Neuronal stem cell (in vitro differentiated cells): ENCODE measurements at places on chromosomes 7 and 10.

DNA sequence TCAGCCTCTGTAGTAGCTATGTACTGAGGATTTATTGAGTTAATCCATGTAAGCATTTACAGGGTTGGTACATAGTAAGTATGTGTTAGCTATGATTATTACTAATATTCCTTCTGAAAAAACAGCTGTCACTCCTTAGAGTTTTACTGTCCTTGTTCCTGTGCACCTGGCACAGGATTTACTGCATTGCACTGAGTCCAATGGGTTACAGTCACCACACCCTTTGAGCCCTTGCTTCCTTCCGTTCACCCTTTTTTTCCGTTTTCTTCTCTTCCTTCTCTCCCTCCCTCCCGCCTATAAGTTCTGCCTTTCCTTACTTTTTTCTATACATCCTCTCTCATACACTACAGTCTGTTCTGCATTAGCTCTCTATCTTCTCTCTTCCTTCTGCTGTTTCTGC, 12.5 kb upstream of the CDK6 start:
- no peak for DNase-seq

- DNase-seq, result no peak
Measured at GRCh38 chr10:110273474-110273873, 31.2 kb downstream of the SMNDC1 start.

- DNase-seq, result no peak
Measured at GRCh38 chr10:33252324-33252723, 82.1 kb downstream of the NRP1 start.

DNA sequence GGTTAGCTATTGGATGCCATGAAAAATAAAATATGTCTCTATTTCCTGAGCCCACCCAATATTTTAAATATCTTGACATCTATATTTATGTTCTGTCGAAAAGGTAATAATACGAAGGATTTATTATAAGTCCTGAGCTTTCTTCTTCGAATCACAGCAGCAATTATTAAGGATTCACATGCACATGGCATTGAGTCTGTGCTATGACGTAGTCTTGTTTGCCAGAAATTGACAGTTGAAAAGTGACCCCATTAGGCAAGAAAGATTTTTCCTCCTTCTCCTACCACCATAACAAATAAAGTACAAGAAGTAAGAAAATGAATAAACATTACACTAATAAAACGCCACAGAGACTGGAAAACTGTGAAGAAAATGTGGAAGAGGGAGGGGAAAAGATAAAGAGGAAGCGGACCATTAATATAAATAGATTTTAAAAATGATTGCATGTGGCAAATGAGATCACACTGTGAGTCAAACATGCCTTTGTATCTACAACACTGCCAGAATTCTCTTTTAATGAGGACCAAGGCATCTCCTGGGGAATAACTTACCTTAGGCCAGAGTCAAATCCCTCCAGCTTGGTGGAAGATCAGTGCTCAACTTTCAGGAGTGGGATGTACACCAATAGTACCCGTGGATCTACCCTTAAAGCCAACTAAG, 21.6 kb downstream of the FZD1 start:
- no peak for DNase-seq

DNA sequence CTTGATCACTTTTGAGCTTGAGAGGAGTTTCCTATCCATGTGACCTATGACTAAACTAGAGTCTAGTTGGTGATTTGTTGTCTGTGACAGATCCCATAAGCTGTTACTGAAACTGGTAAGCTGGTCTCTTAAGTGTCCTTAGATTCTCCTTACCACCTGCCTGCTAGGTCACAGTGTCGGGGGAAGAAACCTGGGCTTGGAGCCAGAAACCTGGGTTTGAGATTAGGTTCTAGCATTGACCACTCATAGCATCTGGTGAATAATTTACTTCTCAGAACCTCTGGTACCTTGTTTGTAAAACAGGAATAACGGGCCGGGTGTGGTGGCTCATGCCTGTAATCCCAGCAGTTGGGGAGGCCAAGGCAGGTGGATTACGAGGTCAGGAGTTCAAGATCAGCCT, 21.8 kb upstream of the ITPRID1 start:
- DNase-seq, result no peak

DNA sequence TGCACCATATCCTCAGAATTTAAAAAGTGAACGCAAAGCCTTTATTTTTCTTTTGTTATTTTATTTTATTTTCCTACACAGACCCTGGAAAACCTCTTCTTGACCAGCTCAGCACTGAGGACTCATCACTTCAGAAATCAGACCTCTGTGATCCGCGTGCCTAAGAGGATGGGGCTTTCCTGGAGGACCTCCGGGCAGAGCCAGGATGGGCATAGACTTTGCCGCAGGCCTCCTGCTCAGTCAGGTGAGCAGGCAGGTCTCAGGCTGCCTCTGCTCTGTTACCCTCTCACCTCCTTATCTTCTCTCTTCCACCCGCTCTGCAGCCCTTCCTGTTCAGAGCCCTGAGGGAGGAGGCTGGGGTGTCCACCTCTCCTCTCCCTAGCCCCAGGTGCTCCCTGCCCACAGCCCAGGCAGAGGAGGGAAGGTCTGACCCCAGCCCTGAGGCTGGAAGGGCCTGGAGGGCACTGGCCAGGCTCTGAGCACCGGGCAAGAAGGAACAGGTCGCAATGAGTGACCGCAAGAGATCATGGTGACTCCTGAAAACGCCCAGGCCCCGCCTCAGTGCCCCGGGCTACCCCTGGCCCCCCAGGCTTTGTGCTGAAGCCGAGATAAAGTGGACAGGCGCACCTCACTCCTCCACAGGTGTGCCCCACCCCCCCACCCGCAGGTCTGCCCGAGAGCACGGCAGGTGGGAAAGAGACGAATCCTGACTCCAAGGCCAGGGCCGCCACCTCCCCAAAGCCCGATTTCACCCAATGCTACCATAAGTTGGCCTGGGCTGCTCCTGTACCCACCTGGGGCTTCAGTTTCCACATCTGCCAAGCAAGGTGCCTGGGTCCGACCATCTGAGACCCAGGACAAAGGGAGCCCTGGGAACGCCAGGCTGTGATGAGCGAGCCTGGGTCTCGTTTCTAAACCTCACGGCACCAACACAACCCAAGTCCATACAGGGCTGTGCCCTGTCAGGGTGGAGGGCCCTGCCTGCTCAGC, 2.8 kb downstream of the CALML5 start:
- DNase-seq, result no peak

- no peak for DNase-seq
Measured at GRCh38 chr7:75880242-75880641, 1.4 kb downstream of the RHBDD2 start.

GRCh38 chr7:105650382-105650970, 69.2 kb upstream of the EFCAB10 start:
- no peak for DNase-seq

DNA sequence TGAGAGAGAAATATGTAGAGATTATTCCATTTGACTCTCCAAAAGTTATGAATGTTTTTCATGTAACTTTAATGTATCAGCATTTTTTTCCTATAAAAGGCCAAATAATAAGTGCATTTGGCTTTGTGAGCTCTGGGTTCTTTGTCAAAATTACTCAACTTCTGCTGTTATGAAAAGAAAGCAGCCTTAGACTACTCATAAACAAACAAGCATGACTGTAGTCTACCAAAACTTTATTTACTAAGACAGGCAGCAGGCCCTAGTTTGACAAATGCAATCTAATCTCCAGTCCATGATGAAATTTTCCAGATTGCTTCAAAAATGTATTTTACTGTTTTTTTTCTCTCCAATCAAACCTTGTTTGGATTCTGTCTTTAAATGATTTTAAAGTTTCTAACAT, 46.3 kb downstream of the MRPL32 start:
- DNase-seq, result no peak

GRCh38 chr10:66642217-66642616, 283.6 kb upstream of the LRRTM3 start:
- DNase-seq, result no peak

DNA sequence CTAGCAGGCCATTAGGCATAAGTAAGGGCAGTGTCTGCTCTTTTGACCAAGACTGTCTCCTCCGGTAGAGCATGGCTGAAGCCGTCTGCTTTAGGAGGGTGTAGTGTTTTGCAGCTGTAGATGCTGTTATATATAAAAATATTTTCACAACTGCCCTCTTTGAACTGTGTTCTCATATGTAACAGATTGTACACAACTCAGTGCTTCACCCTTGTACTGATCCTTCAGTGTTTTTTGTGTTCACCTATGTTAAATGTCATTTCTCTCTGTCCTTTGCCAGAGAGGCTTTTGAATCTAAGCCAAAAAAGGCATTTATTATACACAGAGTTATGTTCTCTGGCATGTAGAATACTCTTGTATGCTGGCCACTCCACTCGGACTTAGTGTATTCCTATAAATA, 135.5 kb downstream of the BICC1 start:
- DNase-seq, result no peak

DNA sequence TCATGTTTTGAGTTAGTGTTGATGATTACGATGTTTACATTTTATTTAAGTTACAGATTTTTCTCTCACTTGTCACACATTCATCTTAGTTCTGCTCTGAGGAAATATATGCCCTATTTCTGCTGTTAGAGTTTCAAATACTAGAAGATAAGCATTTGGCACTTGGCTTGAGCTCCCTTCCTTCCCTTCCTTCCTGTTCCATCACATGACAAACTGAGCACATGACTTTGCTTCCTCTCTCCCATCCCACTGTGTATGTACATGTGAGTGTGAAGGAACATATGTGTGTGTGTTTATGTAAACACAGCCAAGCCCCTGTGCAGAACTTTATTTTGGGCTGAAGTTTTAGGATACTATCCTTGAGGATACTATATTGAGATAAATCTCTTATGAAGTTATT, 795.9 kb upstream of the IGFBP3 start:
- no peak for DNase-seq

- DNase-seq, result no peak
Measured at GRCh38 chr7:133859871-133860450, 267.2 kb upstream of the LRGUK start.

- no peak for DNase-seq
Measured at GRCh38 chr7:2980401-2981102, 63.1 kb downstream of the CARD11 start.

GRCh38 chr7:36291387-36292316, 98.0 kb upstream of the ANLN start:
- peak; percentile 80 for DNase-seq

DNA sequence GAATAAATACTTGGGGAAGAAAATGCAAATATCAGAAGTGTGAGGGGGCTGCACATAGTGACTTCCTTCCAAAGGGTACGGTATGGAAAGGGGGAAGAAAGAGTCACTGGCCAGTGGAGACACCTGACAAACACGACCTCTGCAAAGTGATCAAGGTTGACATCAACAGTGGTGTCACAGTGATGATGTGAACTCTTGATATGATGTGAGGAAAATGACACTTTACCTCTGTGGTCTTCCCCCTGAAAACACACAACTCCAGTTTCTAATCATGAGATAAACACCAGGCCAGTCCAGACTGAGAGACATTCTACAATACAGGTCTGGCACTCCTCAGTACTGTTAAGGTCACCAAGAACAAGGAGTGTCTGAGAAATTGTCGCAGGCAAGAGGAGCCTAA, 169.7 kb downstream of the BUB3 start:
- no peak for DNase-seq

DNA sequence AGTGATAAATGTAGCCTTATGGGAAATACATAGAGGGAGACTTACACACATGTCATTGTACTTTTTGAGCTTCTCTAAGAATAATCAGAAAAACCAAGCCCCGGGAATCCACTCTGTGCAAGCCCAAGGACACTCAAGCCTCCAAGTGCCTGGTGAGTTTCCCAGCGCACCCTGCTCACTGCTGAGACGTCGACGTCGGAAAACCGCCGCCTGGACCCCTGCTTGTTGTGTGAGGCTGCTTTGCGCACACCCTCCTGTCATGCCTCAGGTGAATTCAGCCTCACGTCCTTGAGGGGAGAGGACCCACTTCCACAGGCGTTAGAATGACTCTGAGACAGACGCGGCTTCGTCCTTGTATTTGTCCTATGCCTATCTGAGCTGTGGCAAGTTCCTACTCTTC, 368.4 kb upstream of the AKR1E2 start:
- DNase-seq, result no peak

GRCh38 chr10:45319702-45320101, 4.3 kb upstream of the OR13A1 start:
- DNase-seq, result no peak

DNA sequence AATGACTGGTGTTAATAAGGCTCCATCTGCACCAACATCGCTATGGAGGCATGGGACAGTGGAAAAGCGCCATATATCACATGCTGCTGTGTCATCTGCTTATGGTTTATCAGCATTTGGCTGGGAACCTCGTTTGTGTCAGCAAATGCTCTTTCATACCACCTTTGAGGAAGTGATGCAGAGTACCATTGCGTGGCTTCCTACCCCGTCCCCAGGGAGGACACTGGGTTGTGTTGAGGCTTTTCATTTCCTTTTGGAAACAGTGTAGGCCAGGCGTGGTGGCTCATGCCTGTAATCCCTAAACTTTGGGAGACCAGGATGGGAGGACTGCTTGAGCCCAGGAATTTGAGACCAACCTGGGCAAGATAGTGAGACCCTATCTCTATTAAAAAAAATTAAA, 6.8 kb downstream of the TACR2 start:
- no peak for DNase-seq

DNA sequence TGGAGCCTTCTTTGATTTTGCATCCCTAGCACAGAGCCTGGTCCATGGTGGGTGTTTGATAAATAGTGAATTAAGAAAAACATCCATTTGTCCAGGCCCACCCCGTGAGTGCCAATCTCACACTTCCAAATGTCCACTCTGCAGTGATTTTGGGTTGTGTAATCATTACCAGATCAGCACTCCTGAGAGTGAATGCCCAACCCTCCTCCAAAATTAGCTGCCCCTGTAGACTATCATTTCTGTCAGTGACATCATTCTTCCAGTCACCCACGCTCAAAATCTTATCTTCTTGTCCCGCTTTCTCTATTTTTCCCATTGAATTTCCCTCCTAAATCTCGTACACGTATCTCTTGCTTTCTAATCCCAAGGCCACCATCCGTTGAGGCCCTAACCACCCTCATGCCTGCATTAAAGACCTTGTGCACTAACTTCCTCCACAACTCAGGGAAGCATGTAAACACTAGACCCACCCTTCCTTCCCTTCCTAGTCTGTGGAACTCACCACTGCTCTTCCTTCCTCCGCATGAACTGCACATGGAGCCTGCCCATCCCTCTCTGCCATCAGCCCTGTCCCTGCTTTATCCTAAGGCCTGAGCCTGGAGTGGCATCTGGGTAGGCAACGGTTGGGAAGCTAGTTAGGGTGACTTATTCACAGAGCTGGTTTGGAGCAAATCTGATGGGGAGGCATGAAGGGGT, 32.8 kb downstream of the PIK3AP1 start:
- DNase-seq, result no peak

DNA sequence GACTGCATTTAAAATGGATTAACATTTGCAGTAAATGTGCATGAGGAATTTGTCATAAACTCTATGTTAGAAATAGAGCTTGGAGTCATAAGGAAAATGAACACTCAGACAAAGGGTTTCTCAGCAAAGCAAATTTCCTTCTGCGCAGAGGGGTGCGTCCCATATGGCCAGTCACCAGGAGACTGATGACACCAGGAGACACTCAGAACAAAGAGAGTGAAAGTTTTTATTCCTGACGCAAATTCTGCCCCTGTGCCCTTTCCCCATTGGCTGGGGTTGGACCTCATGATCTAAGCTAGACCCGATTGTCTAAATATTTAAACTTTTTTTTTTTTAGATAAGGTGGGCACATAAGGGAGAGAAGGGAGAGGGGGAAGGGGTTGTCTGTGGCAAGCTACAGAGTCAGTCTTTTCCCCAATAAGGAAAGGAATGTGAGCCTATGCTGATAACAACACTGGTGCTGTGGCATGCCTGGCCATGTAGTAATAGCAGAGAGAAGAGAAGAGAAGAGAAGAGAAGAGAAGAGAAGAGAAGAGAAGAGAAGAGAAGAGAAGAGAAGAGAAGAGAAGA, 202.0 kb downstream of the POM121L12 start:
- DNase-seq, result no peak
